ENCODE measurements at places on chromosomes 13 and 19. TPM values are rescaled to one million over a fixed set of nuclear protein-coding genes. Genes with fewer than 3 reads are reported as not detected.

DNA sequence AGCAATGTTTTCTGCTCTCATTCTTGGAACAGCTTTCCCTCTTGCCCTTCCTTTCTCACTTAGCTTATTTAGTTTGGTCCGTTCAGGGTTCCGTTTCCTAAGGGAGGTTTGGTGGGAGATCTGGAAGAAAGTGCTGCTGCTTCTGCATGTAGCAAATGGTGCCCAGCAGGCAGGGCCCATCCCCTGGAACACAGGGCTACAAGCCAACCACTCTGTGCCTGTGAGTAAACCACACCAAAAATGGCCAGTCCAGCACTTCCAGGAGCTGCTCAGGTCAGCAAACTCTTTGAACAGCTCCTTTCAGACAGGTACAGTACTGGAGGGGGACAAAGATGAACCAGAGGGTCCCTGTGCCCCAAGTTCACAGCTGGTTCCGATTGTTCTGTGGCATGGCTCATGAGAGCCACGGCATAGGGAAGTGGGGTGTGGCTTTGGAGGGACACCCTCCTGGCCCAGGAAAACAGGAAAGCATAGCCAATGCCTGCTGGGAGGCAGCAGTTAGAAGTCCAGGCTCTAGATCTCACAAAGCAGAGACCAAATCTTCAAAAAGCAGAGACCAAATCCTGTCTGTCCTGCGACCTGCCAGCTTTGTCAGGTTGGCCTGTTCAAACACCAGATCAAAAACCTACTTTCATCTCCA, 39.5 kb downstream of the FAM124A start:
- DNase-seq: no peak
- H3K4me1 ChIP-seq: no peaks in the 10 kb centered on the region
- no peak overlapping the region for H3K27ac ChIP-seq
- H3K36me3 ChIP-seq: no peaks in the 10 kb centered on the region
- peaks cover 3% of the 10 kb centered on the region for H3K27me3 ChIP-seq

C13orf46 gene
- total RNA-seq: 4.9 TPM

ZNF569 gene
- 12.9 TPM for total RNA-seq

- H3K4me1 ChIP-seq: no peaks in the 10 kb centered on the region
- no peak for DNase-seq
- no peaks in the 10 kb centered on the region for H3K27me3 ChIP-seq
- no peaks in the 10 kb centered on the region for H3K36me3 ChIP-seq
- H3K27ac ChIP-seq: no peak overlapping the region
- H3K4me3 ChIP-seq: no peak overlapping the region
Observed at GRCh38 chr13:87906411-87906810, 235.2 kb downstream of the SLITRK5 start.

MYADM gene
- total RNA-seq: 76.3 TPM

GRCh38 chr19:29985196-29985595, 43.2 kb downstream of the URI1 start:
- no peaks in the 10 kb centered on the region for H3K27me3 ChIP-seq
- H3K4me3 ChIP-seq: no peak overlapping the region
- H3K27ac ChIP-seq: no peak overlapping the region
- H3K4me1 ChIP-seq: peaks cover 10% of the 10 kb centered on the region
- DNase-seq: no peak
- peaks cover 49% of the 10 kb centered on the region for H3K36me3 ChIP-seq
